ENCODE measurements at places on chromosomes 6 and 20.

- no peak for DNase-seq
Measured at GRCh38 chr20:50798650-50799049, 3.8 kb downstream of the BCAS4 start.

GRCh38 chr20:13995086-13995665 lies at the start of gene MACROD2:
TSS of gene MACROD2 (plus strand) at chr20:13995516.
- peak; percentile 32 for DNase-seq

DNA sequence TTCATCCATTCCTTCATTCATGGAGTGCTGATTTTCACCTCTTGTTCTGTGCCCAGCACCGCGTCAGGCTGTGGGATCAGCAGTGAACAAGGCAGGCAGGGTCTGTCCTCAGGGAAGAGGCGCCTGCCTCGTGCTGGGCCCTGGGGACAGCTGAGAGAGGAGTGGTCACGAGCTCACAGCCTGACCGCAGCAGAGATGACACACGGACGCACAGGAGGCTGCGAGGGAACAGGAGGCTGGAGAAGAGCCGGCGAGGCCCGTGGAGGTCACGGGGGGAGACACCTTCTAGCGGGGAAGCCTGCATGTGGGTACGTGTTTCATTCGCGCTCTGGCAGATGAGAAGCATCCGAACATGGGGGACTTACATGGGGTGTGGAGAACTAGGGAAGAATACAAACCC lies 27.5 kb downstream of the PXDC1 start:
- DNase-seq = no peak

- DNase-seq = no peak
Measured at GRCh38 chr20:35344354-35344837, 52.2 kb upstream of the FAM83C start.

GRCh38 chr20:44684047-44684967 lies 30.9 kb upstream of the CCN5 start:
- DNase-seq = no peak

GRCh38 chr6:34524499-34524898 lies 31.6 kb downstream of the SPDEF start:
- DNase-seq = no peak

- DNase-seq = no peak
Measured at GRCh38 chr20:11112832-11113231, 439.0 kb upstream of the JAG1 start.

DNA sequence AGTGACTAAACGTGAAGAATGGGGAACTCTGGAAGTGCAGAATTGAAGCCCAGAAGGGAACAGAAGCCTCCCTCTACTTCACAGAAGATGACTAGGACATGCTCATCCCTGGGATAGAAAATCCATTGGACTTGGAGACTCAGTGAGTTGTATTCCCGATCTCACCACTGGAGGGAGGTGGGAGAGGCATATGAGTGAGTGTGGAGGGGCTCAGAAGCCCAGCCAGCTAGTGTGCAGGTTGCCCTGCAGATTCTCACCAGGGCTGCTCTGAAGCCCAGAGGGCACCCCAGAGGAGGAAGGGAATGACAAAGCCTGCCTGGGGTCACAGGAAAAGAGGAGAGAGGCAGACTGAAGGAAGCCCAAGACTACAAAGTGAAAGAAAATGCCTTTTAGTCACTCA lies 42.1 kb upstream of the HLA-E start:
- no peak for DNase-seq

DNA sequence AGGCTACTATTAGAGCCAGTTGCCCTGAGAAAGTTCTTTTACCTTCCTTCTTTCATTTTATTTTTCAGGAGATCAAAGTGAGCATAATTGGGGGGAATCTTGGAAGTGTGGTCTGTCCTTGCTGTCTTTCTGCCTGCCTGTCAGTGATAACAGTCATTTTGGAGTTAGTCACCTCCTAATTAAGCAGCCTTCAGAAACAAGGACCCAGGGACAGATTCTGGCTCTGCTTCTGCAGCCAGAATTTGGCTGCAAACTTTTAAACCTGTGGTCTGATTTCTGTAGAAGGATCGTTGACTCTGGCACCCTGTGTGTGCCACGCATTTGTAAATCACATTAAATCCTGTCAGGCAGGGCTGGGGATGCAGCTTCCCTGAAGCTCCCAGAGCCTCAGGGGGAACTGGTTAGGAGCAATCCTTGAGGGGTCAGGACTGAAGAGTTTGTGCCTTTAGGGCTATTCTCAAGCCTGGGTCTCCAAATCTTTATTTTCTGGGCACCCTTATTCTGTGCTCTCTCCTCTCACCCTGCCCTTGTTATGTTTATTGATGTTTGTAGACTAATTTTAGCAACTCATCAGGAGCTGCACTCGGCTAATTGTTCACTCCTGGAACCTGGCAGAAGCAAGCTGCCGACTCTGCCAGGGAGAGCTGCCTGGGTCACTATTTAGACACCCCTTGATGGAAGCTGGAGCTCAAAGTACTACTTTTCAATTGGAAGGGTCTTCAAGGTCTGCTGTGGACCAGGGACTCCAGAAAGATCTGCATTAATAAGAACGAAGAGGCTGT lies 6.8 kb downstream of the NOX3 start:
- no peak for DNase-seq

DNA sequence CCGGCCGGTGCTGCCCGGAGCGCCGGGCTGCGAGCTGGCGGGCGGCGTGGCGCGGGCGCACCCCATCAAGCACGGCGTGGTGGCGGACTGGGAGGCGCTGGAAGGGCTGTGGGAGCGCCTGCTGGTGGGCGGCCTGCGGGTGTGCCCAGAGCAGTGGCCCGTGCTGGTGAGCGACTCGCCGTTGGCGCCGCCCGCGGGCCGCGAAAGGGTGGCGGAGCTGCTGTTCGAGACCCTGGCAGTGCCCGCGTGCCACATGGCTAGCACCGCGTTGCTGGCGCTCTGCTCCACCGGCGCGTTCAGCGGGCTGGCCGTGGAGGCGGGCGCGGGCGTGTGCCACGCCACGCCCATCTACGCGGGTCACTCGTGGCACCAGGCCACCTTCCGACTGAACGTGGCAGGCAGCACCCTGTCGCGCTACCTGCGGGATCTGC lies 517 bp downstream of the ACTL10 start:
- DNase-seq = peak; percentile 63

- no peak for DNase-seq
Measured at GRCh38 chr6:74167976-74168375, 472.0 kb downstream of the CD109 start.

- DNase-seq = no peak
Measured at GRCh38 chr20:16712511-16712947, 17.3 kb upstream of the SNRPB2 start.

- no peak for DNase-seq
Measured at GRCh38 chr6:170267688-170268087, 23.2 kb downstream of the DLL1 start.

DNA sequence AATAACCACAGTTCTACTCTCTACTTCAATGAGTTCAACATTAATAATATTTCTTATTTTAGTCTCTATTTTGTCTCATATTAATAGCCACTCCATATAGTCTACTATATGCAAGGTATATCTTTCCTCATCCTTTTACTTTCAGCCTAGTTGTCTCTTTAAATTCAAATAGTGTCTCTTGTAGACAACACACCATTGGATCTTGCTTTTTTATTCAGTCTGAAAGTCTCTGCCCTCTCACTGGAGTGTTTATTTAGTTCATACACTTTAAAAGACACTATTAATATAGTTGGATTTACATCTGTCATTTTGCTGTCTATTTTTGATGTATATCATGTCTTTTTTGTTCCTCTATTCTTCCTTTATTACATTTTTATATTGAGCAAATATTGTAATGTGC lies 103.5 kb downstream of the RFPL4B start:
- DNase-seq = no peak

DNA sequence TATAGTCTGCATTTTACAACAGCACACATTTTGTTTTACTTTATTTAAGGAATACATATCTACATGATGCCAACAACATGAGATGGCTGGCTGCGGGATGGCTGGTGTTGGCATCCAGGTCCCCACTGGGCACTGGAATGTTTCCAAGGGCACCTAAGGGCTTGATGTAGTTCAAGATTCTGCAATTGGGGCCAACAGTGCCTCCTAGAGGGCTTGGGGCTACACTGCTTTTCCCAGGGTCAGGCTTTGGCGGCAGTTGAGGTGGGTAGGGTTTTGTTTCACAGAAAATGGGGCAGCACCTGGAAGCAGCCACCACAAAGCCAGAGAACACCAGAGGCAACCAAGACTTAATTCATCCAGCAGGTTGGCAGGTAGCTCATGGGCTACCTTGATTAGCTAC lies 202.2 kb upstream of the PRND start:
- no peak for DNase-seq

DNA sequence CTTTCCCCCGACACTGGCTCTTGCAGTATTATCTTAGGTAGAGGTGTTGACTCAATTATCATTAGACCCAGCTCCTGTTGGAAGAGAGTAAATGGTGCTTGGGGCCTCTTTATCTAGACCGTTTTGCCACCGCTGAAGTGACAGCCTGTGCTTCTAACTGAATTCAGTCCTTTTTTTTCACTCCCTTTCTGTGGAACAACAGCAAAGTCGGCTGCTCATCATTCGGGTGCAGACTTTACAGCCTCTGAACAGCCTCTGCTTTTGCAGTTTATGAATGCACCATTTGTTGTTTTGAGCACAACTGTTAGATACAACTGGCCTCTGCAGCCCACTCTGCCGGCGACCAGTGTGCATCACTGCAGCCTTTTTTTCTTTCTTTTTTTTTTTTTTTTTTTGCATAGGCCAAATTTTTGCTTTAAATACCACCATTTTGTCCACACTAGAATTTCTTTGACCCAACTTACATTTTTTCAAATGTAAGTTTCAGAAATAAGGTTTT lies 35.8 kb downstream of the RREB1 start:
- no peak for DNase-seq

GRCh38 chr6:34958734-34959133 lies 69.7 kb downstream of the ANKS1A start:
- no peak for DNase-seq

GRCh38 chr6:111718990-111719389 lies 113.3 kb upstream of the TRAF3IP2 start:
- no peak for DNase-seq

DNA sequence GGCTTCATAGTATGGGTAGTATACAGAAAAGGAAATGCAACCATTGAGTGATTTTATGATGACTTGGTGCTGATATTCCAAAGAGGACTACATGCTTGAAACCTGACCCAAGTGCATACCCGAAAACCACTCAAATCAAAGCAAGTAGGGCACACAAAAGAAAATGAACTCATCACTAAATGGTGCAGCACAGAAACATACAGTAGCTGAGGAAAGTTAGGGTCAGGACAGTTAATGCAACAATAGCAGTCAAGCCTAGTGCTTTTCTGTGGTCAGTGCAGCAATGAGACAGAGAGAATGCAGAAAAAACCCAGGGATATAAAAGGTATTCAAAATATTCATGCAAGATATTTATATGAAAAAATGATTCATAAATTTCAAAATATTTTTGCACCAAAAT lies 711.1 kb downstream of the EPHA7 start:
- DNase-seq = no peak

GRCh38 chr6:74222768-74223333 lies 526.8 kb downstream of the CD109 start:
- DNase-seq = no peak

DNA sequence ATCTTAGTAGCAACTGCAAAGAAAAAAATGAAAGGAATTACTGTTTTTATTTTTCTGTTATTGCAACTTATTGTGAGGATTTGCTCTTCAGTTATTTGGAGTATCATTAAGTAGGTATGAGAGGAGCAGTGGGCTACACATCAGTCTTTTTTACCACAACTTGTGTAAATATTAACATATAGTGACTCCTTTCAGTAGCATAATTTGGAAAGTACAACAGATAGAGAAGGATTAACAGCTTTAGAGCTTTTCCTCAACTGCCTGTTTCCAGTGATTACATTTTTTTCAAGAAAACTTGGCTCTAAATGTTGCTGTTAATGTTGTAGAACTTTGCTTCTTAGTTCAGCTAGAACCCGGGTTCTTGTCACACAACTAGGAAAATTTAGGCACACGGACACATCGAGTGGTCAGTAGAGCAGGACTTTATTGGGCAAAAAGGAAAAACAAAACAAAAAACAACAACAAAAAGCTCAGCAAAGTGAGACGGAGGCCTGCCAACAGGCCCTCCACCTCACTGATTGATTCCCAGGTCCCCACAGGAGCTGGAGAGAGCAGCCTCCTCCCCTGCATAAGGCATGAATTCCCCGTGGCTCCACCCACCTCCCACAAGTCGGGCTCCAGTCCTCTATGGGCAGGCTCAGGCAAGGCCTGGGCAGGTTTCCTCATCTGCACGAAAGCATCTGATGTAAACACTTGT lies 75.1 kb downstream of the ADGRG6 start:
- DNase-seq = no peak

GRCh38 chr6:155543166-155543847 lies 87.7 kb upstream of the NOX3 start:
- DNase-seq = no peak

GRCh38 chr20:57394121-57395082 lies 3.2 kb downstream of the RBM38 start:
- DNase-seq = no peak

DNA sequence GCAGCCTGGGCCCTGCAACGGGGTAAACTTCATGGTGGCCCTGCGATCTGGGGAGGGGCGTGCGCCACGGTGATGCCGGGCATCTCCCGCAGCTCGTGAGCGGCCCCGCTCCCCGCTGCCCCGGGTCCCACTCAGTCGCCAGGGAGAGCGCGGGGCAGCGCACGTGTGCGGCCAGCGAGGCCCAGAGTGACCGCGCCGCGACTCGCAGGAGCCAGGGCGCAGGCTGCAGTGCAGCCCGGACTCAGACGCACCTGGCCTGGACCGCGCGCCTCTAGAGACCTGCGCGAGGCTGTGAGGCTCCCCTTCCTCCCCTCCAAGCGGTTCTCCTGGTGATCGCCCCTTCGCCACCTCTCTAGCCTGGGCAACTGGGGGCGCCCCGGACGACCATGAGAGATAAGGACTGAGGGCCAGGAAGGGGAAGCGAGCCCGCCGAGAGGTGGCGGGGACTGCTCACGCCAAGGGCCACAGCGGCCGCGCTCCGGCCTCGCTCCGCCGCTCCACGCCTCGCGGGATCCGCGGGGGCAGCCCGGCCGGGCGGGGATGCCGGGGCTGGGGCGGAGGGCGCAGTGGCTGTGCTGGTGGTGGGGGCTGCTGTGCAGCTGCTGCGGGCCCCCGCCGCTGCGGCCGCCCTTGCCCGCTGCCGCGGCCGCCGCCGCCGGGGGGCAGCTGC lies 652 bp downstream of the BMP6 start:
- peak; percentile 30 for DNase-seq

DNA sequence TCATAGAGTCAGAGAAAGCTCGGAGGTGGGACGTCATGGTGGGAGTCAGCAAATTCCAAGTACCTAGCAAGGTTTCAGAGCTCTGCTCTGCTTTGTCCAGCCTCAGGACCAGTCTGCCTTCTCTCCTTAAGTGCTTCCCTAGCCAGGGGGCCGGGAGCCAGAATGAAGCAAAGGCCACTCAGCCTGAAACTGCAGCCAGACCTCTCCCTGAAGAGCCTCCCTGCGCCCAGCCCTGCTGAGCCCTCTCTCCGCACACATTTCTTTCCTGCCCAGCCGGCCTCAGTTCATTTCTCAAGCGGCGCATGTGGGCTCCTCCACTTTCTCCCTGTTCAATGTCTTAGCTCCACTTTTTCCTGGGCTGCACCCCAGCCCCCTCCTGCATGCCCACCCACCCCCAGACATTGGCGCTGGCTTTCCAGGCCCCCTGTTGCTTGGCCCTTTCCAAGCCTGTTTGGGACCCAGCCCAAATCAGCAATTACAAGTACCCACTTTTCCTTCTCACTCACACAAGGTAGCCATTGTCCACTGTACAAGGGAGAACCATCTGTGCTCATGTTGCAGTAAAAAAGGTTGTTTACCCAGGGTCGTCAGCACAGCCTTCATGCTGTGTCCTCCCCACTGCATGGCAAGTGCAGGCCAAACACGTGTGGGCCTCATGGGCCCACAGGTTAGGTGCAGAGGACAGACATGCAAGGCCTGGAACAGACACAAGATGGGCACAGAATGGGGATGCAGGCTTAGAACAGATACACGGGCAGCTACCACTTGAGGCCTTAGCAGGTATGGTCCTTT lies 147.1 kb downstream of the MRPL14 start:
- peak; percentile 16 for DNase-seq

All from activated CD4-positive, CD25-positive, alpha-beta regulatory T cell treated with anti-CD3 and anti-CD28 coated beads, Interleukin-2, amount 50 U/mL, for 72 hours (primary cell).